ENCODE measurements at places on chromosomes 12 and 14.

DNA sequence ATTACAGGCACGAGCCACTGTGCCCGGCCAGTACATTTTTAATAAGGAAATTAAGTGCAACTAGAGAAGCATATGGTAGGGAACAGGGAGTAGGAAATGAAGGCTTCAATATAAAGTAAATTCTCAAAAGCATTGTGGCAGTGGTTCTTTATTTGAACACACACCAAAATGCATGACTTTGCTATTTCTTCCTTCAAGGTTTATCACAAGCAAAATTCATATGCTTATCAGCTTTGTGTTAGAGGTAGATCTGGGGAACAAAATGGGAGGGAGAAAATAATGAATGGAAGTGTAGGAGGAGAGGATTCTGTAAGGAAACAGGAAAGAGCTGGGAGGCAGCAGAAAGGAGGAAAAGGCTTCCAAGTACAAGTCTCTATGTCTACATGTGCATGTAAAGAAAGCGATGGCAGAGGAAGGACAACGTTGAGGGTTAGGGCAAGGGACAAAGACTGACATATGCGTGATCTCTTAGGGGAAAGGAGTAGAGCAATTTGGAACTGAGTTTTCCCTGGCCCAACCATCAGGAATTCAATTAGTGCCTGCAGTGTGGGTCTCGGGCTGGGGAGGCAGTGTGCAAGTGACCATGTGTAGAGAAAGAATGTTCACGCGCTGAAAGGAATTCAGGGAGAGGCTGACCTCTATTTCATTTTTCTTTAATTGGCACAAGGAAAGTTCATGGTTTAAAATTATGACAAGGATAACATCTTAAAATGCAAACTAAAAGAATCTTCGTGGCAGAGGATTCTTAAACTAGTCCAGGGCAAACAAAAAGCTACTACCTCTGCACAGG, 22.9 kb upstream of the RASSF8 start:
- no peak for DNase-seq

DNA sequence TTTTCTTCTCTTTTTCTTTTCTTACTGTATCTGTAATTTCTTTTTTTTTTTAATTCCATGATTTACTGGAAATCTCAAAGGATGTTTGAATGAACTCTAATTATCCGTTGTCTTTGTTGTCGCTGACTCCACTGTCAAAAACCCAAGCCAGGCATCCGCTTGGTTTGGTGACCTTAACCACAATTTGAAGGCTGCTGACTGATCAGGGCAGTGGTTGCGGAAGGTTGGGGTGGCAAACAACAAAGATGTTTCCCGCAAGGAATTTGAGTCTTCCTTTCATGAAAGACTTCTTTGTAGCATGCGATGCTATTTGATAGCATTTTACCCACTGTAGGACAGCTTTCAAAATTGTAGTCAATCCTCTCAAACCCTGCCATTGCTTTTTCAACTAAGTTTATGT, 1013.8 kb downstream of the DIO2 start:
- DNase-seq, result no peak

DNA sequence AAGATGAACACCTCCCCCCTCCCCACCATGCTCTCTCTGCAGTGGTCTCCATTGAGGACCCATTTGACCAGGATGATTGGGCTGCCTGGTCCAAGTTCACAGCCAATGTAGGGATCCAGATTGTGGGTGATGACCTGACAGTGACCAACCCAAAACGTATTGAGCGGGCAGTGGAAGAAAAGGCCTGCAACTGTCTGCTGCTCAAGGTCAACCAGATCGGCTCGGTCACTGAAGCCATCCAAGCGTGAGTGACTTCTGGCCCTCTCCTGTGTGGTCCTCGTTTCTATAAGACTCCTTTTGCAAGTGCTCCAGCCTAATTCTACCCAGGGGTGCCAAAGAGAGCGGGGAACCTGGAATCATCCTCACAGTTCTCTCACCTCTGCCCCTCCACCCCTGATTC, 6.2 kb upstream of the ATN1 start:
- DNase-seq, result no peak

DNA sequence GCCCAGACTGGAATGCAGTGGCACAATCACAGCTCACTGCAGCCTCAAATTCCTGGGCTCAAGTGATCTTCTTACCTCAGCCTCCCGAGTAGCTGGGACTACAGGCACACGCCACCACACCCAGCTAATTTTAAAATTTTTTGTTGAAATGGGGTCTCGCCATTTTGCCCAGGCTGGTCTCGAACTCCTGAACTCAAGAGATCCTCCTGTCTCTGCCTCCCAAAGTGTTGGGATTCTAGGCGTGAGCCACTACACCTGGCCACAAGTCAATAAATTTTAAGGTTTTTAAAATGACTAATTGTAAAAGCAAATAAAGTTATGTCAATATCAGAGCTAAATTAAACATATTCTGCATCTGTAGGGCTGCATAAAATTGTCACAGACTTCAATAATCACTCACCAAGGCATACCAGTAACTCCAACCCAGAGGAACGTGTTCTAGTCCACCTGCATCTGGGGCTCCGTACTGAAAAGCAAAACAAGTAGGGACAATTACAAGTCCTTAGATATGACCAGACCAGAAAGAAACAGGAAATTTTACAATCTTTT, 13.9 kb downstream of the GNS start:
- no peak for DNase-seq

GRCh38 chr14:101762530-101763101, 1.1 kb downstream of the PPP2R5C start:
- DNase-seq, result no peak

GRCh38 chr14:37592482-37593408, 2.3 kb downstream of the FOXA1 start:
- no peak for DNase-seq

- no peak for DNase-seq
These were observed 304.4 kb upstream of the FAR2 start for GRCh38 chr12:28844718-28845117.

GRCh38 chr12:77324763-77325468, 259.5 kb upstream of the E2F7 start:
- peak; percentile 19 for DNase-seq

DNA sequence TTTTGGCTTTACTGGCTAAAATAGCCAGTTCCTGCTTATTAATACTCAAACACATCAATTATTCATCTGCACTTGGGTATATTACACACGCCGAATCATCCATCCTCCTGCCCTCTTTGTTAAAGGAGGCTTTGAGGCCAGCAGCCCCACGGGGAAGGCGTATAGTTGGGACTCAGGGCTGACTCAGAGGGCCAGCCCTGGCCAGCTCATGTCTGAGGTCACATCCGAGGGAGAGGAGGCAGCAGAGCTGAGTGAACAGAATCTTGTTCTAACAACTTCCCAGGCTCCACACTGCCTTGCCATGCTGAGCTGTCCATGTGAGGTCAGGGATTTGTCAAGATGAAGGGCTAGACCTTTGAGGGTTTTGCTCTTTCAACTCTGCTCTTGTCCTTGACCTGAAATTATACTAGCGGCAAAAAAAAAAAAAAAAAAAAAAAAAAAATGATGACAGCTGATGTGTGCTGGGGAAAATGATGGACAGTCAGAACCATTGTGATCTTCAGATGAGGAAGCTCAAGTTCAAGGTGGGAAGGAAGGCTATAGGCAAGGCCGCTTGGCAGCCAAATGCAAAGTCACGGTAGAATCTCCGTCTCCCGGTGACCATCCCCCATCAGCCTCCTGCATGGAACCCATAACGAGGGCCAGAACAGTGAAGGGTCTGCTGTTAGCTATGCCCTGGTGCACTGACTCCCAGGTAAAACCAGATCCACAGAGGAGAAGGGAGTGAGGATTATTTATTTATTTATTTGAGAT, 12.5 kb upstream of the MARK3 start:
- DNase-seq, result no peak

DNA sequence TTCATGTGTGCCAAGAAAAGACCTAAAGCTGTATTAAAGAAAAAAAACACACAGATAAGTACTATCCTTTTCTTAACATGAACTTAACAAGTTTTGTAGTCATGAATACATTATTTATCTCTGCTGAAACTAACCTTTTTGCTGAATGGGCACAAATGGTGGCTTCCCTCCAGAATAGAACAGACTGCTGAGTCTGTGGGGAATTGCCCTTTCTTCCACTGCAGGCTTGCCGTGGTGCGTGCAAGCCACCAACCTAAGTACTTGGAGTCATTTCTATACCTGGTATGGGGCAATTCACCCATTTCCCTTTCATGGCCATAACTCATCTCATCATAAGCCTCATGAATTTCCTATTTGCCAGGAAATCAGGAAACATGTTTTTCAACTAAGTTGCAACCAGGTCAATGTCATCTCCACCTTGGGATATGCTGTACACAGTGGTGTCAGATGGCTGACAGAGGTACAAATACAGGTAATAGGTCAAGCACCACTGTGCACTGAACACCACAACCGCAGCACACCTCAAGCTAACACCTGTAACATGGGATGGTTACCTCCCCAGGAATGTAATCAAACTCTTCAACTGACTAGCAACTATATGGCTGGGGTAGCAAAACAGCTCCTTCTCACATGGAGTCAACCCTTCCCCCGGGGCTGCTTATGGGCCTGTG, 49.9 kb downstream of the CATSPERB start:
- no peak for DNase-seq

DNA sequence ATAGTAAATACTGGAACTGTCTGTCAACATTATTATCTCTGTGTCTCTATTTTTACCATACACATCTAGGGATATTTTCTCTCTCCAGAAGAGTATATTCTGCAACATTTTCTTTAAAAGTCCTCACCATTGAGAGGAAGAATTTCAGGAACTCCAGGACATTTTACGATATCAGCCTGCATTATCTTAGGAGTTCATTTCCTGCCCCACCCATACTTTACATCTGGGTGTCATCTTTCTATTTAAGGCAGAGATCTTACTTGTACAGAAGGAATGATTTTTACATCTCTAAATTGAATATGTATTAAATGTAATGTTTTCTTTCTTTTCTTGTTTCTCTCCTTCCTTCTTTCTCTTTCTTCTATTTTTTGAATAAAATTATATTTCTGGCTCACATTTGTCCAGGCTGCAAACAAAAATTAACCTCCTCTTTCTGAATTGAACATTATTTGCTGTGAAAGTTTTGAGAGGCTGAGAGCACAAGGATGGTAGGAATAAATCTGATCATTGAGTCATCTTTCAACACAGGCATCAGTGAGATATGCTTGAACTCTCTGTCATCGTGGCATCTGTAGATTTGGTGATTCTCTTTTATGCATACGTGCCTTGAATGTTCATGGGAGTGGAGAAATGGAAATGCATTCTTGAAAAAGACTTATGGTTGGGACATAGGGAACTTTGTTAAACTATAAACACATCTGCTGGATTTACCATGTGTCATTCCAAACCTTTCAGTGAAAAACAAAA, 753.6 kb downstream of the SLC16A7 start:
- DNase-seq, result no peak

DNA sequence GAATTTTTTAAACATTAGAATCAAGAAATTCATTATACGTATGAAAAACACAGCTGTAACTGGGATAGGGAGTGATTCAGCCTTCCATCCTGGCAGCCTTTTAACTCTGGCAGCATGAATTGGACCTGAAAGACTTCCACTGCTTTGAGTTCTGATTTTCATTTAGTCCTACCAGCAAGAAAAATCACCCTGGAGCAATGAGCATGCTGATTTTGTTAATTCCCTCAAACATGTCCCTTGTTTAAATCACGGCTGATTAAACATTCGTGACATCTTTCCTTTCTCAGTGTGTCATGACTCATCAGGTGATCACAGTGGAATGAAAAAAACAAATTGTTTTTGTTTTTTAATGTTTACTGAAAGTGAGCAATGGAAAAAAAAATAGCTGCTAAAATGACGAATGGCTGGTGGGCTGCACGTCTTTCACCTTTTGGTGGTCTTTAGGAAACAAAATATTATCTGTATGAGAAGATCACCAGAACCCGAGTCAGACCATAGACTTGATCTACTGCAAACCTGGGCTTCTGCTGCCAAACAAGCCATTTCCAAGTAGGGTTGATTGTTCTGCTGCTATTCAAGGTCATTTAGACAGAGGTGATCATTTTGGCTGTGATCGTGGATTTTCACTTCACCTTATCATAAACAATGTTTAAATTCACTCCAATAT, 67.0 kb upstream of the CAND1 start:
- DNase-seq, result no peak

GRCh38 chr12:83971781-83972180, 940.8 kb downstream of the SLC6A15 start:
- DNase-seq, result no peak

DNA sequence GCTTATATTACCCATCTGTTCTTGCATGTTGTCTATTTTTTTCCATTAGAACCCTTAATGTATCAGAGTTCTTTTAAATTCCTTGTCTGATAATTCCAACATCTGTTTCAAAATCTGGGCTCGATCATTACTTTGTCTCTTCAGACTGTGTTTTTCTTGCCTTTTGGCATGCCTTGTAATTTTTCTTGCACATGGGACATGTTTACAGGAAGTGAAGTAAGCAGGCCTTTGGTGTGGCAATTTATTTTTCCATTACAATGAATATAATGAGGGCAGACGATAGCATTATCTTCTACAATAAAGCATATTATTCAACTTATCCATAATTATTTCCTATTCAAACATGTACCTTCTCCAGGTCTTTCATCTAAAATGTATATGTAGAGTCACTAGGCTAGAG, 48.3 kb downstream of the STXBP6 start:
- no peak for DNase-seq

GRCh38 chr12:32146074-32146873, 39.6 kb downstream of the BICD1 start:
- DNase-seq, result no peak

DNA sequence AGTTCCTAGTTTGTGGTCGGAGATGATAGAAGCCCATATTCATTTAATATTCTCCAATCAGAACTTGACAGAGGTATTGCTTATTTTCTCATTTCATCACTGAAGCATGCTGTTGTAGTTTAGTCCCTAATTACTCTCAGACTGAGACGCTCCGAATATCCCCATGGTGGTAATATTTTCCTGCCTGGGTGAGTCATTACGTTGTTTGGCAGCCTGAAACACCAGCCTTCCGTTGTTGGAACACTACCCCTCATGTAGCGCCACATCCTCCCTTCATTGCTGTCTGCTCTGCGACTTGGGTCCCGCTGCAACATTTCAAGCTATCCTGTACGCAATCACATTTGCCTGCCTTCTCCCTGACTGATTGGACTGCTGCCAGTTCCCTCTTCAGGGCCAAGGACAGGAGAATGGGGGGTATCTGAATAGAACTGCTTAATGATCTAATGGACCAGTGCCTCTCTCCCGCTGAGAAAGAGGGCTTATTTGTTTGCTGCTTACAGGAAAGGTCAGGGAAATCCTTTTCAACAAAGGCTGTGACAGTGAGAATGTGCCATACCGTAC, 369.1 kb downstream of the NPAS3 start:
- no peak for DNase-seq

GRCh38 chr14:77066578-77067172, 31.4 kb upstream of the CIPC start:
- no peak for DNase-seq

- no peak for DNase-seq
These were observed 364.3 kb upstream of the DDHD1 start for GRCh38 chr14:53517270-53517960.

- DNase-seq, result no peak
These were observed 17.3 kb upstream of the KLRB1 start for GRCh38 chr12:9625019-9625418.

DNA sequence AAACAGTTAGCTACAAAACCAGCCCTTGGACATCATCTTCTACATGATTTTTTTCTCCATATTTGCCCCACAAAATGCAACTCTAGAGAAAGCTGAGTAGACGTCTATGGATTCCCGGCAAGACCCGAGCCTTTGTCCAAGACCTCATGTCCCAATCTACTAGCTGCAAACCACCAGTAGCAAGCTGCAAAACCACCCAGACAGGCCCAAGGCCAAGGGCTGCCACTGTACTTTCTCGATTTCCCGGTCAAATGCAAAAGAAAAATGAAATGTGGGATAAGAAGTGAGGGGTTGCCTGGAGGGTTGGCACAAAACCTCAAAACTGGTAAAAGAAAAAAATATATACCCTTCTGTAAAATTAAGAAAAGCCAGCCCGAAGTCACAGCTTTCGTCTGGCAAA, 2.9 kb upstream of the SIX6 start:
- no peak for DNase-seq
